ENCODE measurements at places on chromosomes 12 and 14.

DNA sequence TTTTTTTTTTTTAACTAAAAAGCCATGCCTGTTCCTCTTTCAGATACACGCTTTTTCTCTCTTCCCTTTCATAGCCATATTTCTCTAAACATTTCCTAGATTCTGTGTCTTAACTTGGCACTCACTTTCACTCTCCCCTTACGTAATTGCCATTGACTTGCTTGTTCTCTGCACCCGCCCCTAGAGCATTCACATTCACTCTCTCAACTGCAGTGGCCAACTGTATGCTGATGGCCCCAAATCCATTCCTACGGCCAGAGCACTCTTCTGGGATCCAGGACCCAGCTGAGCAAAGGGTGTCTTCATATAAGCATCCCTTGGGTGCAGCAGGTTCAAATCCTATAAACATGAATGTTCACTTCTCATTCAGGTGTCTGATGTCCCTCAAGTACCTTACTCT is 59.5 kb downstream of the CKB start:
- DNase-seq = no peak

DNA sequence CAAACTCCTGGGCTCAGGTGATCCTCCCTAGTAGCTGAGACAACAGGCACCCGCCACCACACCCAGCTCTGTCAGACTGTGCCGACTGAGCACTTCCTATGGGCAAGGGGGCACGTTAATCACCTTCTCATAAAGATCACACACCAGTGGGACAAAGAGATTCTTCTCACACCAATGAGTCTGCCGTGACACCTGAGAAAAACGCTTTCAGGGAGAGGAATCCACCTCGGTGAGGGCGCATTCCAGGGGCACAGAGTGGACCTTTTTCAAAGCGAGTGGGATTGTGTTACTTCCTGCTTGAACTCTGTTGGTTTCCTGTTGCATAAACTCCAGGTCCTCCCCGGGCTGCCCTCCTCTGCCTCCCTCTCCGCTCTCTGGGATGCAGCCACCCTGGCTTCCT is 17.5 kb upstream of the SCARB1 start:
- no peak for DNase-seq

- DNase-seq = no peak
These were observed 482 bp upstream of the PSMC1 start for GRCh38 chr14:90255871-90256270.

DNA sequence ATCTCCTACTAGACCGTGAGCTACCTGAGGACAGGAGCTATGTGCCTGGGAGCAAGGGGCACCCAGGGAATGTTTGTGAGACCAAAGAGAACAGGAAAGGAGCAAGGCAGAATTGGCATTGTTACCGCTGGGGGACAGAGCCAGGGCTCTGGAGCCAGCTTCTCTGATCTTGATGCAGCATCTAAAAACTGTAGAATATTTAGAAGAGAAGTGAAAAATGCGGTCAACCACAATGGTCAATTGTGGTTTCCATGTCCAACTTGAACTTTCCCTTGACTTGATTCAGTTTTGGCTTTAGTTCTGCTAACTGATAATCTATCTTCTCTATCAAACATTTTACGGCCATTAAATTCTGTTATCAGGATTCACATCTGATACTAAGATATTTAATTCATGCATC is 201.2 kb downstream of the ANO4 start:
- DNase-seq = no peak

- no peak for DNase-seq
These were observed 3.2 kb upstream of the TBX5 start for GRCh38 chr12:114408886-114409851.

DNA sequence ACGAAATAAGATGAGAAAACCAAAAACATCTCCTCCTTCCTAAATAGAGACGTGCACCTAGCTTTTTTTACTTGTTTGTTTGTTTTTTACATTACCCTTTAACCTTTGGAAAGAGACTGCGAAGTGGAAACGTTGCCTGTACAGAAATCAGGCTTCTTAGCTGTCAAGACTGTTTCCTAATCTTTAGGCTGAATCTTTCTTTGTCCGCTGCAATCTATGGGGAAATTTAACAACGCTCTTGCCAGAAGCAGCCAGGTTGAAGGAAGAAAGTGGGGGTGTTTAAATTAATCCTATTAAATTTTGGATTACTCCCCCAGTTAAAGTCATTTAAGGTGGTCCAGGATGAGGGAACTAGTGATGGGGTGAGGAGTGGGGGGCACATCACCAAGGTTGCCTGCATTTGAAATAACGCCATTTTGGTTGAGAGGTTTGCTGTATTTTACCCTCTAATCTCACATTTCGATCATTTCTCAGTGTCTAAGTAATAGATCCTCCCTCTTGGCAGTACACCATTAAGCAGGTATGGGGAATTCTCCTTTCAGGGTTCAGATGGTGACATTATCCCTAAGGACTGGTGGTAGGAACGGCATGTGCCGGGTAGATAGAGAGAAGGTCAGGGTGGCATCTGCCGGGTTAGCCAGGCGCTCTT is 2.6 kb downstream of the FLRT2 start:
- DNase-seq = no peak

GRCh38 chr12:113208041-113208934 is 13.0 kb upstream of the TPCN1 start:
- no peak for DNase-seq

GRCh38 chr14:56569174-56569573 is 10.4 kb upstream of the TMEM260 start:
- no peak for DNase-seq

DNA sequence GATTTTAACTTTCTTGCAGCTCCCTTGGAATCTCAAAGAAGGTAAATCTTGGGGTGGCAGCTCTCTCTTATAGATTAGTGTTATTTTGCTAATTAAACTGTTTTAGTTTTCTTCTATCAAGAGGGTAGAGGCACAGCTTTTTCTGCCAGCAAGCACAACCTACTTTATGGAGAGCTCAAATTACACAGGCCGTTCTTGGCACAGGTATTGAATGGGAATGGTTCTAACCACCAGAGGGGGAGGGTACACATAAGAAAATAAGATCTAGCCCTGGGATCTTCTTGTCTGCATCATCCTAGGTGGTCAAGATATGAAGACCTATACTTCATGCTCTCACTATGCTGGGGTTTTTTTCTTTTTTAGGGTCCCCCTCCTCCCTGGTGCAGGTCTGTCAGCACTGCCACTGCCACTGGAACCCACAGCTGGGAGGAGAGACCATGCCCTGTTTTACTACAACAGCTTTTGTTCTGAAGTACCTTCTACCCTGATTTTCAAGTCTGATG is 48.6 kb upstream of the STAC3 start:
- no peak for DNase-seq

GRCh38 chr14:102893452-102893851 is 29.0 kb upstream of the AMN start:
- no peak for DNase-seq

- no peak for DNase-seq
These were observed 82.7 kb downstream of the LGMN start for GRCh38 chr14:92665661-92666110.
